Naive thymus-derived CD8-positive, alpha-beta T cell (primary cell): ENCODE measurements at places on chromosomes 7 and 10. TPM values are rescaled to one million over a fixed set of nuclear protein-coding genes. Genes with fewer than 3 reads are reported as not detected.
A peak's percentile ranks its signal among the peaks of the same experiment; 100 is the strongest.

DNA sequence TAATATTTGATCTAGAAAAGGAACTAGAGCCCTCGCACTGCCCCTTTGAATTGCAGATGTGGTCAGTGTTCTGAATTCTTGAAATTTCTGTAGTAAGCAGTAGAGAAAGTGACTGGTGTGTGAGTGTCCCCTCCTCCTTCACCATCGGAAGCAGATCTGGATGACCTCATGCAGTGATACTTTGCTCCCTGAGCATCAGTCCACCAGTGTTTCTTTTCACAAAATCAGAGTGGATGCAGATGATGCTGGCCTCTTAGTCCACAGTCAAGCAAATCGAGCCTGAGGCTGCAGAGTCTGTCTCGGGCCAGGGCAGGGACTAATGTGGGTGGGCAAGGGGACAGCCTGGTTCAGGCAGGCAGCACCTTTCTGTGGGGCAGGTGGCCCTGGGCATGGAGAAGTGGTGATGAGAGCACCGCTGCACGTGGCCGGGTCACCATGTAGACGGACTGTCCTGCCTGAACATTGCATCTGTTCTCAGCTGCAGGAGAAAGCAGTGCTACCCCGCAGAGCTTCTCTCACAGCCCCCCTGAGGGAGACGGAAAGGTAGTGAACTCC lies 5.4 kb downstream of the INSIG1 start:
- H3K4me3 ChIP-seq: no peak overlapping the region
- peaks cover 20% of the 10 kb centered on the region for H3K4me1 ChIP-seq
- no peaks in the 10 kb centered on the region for H3K27me3 ChIP-seq
- DNase-seq: no peak
- peak overlapping the region; percentile 53 for H3K27ac ChIP-seq

- no peak overlapping the region for H3K27ac ChIP-seq
- H3K4me3 ChIP-seq: no peak overlapping the region
- peaks cover 24% of the 10 kb centered on the region for H3K27me3 ChIP-seq
Measured at GRCh38 chr7:55247428-55247827, 117.7 kb upstream of the LANCL2 start.

DNA sequence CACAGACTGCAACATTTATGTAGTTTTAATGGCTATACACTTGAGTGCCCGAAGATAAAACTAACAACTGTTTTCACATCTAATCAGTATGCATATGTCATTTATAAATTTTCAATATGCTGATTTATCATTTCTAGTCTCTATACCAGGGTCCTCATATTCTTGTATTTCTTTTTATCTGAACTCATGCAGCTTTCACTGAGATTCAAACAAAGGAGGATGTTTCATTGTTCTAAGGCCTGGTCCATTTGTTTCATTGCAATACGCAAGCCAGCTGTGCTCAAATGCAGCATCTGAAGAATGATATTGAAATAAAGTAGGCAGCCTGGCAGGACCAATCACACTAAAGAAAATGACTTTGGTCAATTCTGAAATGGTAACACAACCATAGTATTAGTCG lies 31.7 kb downstream of the MAGI2 start:
- H3K27ac ChIP-seq: no peak overlapping the region
- no peak overlapping the region for H3K4me3 ChIP-seq
- DNase-seq: no peak

DNA sequence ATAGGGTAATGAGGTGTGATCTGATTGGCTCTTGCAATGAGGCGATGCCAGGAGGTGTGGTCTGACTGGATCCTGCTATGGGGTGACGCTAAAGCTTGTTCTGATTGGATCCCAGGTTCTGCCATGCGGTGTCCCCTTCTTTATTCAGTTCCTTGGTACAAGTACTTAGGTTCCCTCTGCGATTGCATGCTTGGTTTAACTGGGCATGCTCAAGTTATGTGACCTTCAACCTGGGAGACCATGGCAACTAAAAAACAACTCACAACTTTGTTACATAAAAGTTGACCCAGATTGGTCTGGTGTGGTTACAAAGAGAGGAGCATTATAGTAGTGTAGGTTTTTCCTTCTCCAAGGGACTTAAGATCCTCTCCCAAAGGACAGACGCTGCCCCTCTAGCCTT lies 49.5 kb upstream of the DNAJC1 start:
- H3K27ac ChIP-seq: no peak overlapping the region
- no peak overlapping the region for H3K4me3 ChIP-seq
- no peak for DNase-seq

- peaks cover 11% of the 10 kb centered on the region for H3K4me1 ChIP-seq
- H3K36me3 ChIP-seq: peaks cover 3% of the 10 kb centered on the region
- peak overlapping the region; percentile 80 for H3K27ac ChIP-seq
- DNase-seq: peak; percentile 11
Measured at GRCh38 chr10:99993701-99994689, 15.8 kb downstream of the DNMBP start.

GRCh38 chr10:118662228-118663035 lies 67.0 kb upstream of the PRLHR start:
- peaks cover 17% of the 10 kb centered on the region for H3K36me3 ChIP-seq
- peak overlapping the region; percentile 55 for H3K27ac ChIP-seq
- H3K4me1 ChIP-seq: peaks cover 67% of the 10 kb centered on the region

GRCh38 chr10:80464557-80465450 lies 10.7 kb downstream of the TSPAN14 start:
- H3K4me1 ChIP-seq: peaks cover 57% of the 10 kb centered on the region
- no peak for DNase-seq
- peak overlapping the region; percentile 99 for H3K27ac ChIP-seq
- no peaks in the 10 kb centered on the region for H3K27me3 ChIP-seq
- peak overlapping the region; percentile 86 for H3K4me3 ChIP-seq
- peaks cover 4% of the 10 kb centered on the region for H3K36me3 ChIP-seq

- H3K36me3 ChIP-seq: peaks cover 3% of the 10 kb centered on the region
- H3K4me1 ChIP-seq: no peaks in the 10 kb centered on the region
- no peak overlapping the region for H3K27ac ChIP-seq
- H3K27me3 ChIP-seq: peaks cover 3% of the 10 kb centered on the region
Measured at GRCh38 chr7:16524332-16524731, 2.3 kb upstream of the LRRC72 start.

- no peak overlapping the region for H3K4me3 ChIP-seq
- H3K36me3 ChIP-seq: peaks cover 6% of the 10 kb centered on the region
- no peak for DNase-seq
- H3K4me1 ChIP-seq: peaks cover 3% of the 10 kb centered on the region
- H3K27ac ChIP-seq: no peak overlapping the region
Measured at GRCh38 chr7:152871678-152872060, 112.1 kb downstream of the ACTR3B start.

DNA sequence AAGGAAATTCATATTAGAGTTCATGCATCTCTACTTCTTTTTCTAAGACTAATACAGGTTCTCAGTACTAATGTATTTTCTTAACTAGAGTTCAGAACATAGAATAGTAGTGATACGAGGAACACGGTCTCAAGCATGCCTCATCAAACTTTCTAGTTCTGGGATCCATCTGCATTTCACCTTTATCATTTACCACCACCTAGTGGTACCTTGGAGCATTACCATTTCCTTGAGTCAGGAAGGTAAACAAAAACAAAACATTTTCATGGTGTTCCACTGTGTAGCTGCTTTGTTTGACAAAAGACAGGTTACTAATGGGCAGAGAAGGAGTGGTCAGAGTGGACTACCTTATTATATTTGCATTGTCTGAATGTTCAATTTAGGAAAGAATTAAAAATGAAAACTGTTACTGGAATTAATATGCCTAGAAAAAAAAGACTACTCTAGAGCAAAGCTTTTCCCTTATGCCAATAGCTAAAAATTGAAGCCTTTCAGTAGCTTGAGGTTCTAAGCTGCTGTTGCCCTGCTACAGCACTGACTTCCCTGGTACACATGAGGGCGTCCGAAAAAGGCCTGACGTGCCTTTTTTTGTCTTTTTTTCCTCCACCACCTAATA lies 44.5 kb downstream of the STARD3NL start:
- H3K4me1 ChIP-seq: peaks cover 15% of the 10 kb centered on the region
- DNase-seq: peak; percentile 42
- peak overlapping the region; percentile 51 for H3K27ac ChIP-seq
- no peaks in the 10 kb centered on the region for H3K36me3 ChIP-seq
- no peaks in the 10 kb centered on the region for H3K27me3 ChIP-seq

DNA sequence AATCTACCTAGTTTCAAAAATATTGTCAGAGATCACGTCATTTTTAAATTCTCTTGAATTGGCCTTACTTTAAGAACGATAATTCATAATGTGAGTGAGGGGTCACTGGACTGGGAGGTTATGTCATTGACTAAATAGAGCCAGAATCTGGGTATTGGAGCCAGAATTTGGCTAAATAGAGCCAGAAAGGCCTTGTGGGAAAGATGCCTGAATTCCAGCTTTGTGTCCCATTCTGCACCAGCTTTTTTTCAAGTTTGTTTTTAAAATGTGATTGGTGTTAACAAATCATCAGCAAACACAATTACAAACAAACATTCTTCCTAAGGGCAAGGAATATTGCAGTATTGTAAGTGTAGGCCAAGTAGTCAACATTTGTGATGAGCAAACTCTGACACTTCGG lies 233.2 kb upstream of the PRKCQ start:
- no peaks in the 10 kb centered on the region for H3K4me1 ChIP-seq
- H3K36me3 ChIP-seq: no peaks in the 10 kb centered on the region
- peaks cover 22% of the 10 kb centered on the region for H3K27me3 ChIP-seq
- no peak for DNase-seq
- H3K4me3 ChIP-seq: no peak overlapping the region
- H3K27ac ChIP-seq: no peak overlapping the region

The GRID2IP gene
- total RNA-seq: 2.6 TPM

The PILRB gene
- 130 TPM for total RNA-seq

The CAMK2B gene
- not detected for total RNA-seq

The GPR15LG gene
- total RNA-seq: not detected

The ZNF398 gene
- total RNA-seq: 29.0 TPM

The STAG3 gene
- total RNA-seq: 12.1 TPM

The BTBD16 gene
- total RNA-seq: not detected

The GPR26 gene
- total RNA-seq: not detected
